ENCODE measurements at places on chromosomes 7 and 10.

DNA sequence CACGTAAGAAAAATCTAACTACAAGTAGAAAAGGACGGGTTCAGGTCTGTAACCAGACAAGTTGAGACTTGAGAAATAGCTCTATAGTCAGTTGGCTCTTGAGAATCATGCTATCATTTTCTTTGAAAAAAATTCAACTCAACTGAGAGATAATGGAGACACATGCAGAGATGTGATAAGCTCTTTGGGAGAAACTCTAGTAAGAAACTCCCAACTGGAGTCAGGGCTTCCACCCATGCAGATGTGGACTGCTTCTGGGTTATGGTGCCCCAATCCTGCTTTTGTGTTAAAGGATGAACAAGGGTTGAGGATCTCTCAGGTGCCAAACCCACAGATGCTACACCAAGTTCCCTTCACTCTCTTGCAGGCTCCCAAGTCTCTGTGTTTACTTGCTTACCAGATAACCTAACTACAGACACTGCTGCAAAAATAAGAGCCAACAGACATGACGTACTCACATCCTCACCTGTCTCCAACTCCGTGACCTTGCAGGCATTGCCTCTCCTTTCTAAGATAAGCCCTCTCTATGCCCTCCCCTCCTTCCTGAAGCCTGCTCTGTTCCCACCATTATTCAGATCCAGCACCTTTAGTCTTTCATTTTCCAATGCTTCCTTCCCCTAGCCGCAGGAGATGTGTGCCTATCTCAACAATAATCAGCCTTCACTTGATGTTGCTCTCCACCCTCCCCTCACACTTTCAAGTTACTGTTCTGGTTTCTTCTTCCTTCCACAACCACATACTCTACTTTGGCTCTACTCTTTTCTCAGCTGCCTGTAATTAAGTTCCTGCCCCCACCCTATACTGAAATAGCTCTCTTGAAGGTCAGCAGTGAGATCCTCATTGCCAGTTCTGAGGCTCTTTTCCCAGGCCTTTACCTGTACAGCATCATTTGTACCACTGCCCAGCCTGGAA is 130.0 kb downstream of the ICA1 start:
- no peak for DNase-seq

GRCh38 chr10:78630944-78631838 is 437.6 kb upstream of the ZMIZ1 start:
- DNase-seq, result no peak

DNA sequence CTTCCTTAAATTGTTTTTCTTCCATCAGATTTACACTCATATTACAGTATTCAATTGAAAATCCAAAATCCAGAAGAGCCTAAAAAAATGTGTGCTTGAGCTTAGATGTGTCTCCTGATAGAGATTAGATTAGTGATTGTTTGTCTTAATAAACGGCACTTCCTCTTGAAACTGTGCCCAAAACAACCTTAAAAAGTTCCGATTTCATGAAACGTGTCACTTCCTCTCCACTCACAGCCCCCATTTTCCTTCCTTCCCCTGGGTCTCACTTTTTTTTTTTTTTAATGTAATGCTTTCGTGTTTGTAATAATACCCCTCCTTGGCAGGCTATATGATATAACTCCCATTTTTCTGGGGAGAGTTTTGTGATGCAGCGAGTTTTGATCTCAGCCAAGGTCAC is 114.8 kb upstream of the ADO start:
- no peak for DNase-seq

GRCh38 chr7:141400356-141400755 is 150.9 kb upstream of the AGK start:
- no peak for DNase-seq

GRCh38 chr10:47152861-47153349 is 147.1 kb upstream of the GDF10 start:
- peak; percentile 51 for DNase-seq

GRCh38 chr10:114259824-114260223 is 20.8 kb downstream of the VWA2 start:
- DNase-seq, result no peak

- no peak for DNase-seq
Measured at GRCh38 chr10:120429395-120429794, 27.6 kb upstream of the PLPP4 start.

- DNase-seq, result no peak
Measured at GRCh38 chr10:35554461-35555056, 50.6 kb upstream of the GJD4 start.

- no peak for DNase-seq
Measured at GRCh38 chr7:149875396-149875795, 1.6 kb downstream of the ATP6V0E2 start.

GRCh38 chr10:76291885-76292284 is 860.5 kb downstream of the LRMDA start:
- DNase-seq, result no peak

DNA sequence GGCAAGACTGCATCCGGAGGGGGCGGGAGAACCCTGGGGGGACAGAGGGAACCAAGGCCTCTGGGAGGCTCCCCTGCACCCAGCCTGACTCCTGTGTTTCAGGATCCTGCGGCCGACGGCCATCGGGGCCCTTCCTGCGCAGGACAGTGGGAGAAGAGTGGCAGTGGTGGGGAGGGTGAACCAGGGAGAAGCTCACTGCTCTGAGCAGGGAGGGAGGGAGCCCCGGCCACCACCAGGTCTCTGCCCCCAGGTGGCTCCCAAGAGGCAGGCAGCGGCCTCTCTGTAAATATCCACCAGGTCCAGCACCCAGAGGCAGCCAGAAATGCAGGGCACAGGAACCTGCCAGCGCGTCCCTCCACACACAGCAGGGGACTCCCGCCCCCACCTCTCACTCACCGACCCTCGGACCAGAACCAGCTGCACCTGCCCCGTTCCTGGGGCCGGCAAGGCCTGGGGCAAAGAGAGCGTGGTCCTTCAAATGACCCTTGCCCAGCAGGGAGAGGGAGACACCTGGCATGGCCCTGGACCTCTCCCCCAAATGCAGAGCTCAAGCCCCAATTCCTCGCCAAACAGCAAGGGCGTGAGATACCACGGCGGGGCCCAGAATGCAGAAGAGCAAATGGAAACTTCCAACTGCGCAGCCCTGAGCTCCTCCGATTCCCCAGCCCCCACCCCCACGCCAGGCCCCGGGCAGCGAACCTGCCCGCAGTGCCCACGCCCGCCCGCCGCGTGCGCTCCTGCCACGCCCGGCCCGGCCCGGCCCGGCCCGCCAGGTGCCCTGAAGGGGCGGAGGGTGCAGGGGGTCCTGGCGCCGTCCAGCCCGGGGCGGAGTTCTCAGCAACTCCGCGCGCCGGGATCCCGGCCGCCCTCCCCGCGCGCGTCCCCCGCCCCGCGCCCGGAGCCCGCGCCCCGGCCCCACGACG is 805 bp downstream of the RASGEF1A start:
- DNase-seq, result peak; percentile 53

DNA sequence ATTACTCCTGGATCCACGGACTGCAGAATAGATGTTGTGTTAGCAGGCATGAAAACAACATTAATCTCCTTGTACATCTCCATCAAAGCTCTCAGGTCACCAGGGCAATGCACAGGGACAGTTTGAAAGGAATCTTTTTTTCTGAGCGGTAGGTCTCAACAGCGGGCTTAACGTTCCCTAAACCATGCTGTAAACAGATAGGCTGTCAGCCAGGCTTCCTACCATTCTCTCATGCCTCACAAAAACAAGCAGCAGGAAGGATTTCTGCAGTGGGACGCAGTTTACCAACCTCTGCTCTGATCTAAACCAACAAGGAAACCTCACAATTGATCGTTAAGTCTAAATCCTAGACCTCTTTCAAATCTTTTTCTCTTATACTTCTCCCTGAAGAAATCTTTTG is 50.8 kb downstream of the CNOT4 start:
- DNase-seq, result no peak

DNA sequence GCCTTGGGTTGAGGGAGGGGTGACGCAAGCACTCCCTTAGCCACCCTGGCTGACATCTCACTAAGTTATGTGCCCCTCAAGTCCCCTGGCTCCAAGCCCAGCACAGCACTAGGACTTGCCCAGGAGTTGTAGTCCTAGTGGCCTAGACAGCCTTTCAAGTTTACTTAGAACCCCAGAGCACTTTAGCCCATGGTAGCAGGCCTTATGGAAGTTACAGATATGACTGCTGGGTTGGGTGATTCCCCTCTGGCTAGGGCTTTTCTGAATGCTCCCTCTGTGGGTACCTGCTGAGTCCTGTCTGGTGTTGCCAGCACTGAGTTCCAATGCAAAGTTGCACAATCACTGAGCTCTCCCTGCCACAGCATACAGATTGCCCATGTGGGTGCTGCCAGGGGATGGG is 83.2 kb downstream of the AHCYL2 start:
- DNase-seq, result peak; percentile 21

DNA sequence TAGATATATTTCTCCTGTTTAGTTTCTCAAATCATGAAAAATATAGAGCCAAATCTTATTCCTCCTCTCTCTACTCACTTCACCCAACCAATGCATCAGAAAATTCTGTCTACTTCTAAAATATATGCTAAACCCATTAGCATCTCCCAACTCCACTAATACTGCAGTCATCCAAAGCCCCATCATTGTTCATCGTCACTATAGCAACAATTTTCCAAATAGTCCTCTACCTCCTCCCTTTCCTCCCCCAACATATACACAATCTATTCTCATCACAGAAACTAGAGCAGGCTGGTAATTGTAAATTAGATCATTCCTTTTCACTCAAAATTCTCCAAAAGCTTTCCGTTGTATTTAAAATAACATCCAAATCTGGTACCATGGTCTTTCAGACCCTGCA is 38.4 kb upstream of the C10orf120 start:
- no peak for DNase-seq

GRCh38 chr10:127303105-127303504 is 106.7 kb upstream of the INSYN2A start:
- peak; percentile 42 for DNase-seq

DNA sequence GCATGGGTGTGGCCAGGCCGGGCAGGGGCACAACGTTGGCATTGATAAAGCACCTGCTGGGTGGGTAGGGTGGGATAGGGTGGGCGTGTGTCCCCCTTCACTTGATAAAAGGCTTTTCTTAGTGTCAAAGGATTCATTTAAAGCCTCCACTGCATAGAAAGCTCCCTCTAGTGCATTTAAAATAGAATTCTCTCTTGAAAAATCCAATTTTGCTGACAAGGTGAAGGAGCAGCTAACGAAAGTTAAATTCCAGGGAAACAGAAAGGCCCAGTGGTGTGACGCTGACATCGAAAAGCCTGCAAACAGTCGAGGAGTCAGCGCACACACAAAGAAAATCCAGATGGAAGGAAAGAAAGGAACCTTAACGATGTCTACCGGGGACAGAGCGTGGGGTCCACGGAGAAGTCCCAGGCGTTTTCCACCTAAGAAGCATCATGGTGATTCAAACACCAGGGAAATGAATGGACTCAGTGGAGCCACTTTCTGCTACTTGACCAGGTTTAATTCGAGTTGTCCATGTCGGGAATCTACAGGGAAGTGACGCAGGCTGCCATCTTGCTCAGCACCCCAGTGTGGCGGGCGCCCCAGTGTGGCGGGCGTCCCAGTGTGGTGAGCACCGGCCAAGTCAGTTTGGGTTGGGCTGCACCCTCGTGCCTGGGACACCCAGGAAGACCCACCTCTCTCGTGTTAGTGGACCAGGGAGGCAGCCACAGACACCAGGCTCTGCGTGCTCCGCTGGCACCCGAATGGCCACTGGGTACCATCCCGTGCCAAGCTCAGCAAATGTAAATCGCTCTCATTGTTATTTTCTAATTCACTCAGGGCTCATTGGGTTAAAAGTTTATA is 217.8 kb downstream of the DNAJB6 start:
- DNase-seq, result no peak

GRCh38 chr7:130114374-130114773 is 44.0 kb downstream of the KLHDC10 start:
- no peak for DNase-seq

GRCh38 chr7:149027055-149027454 is 1.2 kb downstream of the PDIA4 start:
- no peak for DNase-seq

- no peak for DNase-seq
Measured at GRCh38 chr7:26489391-26489790, 197.7 kb downstream of the SNX10 start.

DNA sequence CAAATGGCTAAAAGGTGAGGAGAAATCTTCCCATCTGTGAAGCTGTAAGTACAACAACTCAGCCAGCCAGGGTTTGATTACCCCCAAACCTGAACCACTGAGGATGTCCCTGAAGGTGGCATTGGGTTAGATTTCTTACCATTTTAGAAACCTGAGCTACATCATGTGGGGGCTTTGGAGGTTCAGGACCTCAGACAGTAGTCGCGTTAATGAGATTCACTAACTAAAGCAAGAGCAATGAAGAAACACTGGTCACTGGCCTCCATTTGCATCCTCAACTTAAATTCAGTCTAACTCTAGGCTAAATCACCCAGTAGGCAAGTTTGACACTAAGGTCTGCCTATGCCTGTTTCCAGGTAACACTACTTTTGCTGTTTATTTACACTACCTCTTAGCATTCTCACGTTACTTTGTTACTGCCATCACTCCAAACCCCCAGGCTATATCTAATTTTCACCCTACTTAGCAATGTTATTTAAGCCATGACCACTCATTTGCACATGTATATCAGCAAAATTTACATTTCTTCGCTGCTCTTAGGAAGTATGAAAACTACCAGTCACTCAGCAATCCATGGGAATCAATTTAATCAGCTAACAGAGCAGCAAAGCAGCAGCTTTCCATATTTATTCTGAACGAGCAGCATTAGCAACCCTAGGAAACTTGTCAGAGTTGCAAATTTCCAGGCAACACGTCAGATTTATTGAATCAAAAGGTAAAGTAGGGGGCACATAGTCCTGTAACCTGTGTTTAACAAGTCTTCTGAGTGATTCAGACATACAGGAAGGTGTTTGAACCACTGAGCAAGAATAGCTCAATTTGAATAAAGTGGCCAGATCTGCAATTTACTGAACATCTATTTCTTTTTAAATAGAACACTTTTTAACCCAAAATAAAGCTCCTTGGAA is 788.4 kb upstream of the SORCS1 start:
- no peak for DNase-seq

GRCh38 chr10:96317067-96317833 is 13.0 kb downstream of the DNTT start:
- DNase-seq, result no peak

- DNase-seq, result no peak
Measured at GRCh38 chr10:77177589-77177988, 460.0 kb downstream of the KCNMA1 start.

DNA sequence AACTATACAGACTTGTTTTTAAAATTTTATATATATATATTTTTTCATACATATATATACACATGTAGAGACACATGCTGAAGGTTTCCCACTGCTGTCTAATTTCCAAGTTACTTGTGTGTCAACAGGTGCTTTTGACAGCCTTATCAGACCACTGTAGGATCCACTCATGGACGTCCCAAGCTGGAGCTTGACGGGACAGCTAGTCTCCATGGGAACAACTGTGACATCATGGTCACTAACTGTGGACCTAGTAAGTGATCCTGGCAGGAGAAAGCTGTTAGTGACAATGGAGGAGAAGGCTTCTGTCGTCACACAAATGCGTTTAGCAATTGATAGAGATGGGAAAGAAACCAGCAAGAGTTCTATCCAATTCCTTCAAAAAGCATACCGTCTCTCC is 60.2 kb upstream of the DDC start:
- no peak for DNase-seq

DNA sequence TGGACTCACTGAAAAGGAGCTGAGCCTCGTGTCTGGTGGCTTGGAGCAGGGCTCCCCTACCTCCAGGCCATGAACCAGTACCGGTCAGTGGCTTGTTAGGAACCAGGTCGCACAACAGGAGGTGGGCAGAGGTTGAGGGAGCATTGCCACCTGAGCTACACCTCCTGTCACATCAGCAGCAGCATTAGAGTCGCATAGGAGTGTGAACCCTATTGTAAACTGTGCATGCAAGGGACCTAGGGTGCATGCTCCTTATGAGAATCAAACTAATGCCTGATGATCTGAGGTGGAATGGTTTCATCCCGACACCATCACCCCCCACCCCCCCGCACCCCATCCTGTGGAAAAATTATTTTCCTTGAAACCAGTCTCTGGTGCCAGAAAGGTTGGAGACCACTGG is 50.4 kb downstream of the TSPAN15 start:
- no peak for DNase-seq
